T-helper 22 cell (primary cell): ENCODE measurements at places on chromosomes 5 and 9.

DNA sequence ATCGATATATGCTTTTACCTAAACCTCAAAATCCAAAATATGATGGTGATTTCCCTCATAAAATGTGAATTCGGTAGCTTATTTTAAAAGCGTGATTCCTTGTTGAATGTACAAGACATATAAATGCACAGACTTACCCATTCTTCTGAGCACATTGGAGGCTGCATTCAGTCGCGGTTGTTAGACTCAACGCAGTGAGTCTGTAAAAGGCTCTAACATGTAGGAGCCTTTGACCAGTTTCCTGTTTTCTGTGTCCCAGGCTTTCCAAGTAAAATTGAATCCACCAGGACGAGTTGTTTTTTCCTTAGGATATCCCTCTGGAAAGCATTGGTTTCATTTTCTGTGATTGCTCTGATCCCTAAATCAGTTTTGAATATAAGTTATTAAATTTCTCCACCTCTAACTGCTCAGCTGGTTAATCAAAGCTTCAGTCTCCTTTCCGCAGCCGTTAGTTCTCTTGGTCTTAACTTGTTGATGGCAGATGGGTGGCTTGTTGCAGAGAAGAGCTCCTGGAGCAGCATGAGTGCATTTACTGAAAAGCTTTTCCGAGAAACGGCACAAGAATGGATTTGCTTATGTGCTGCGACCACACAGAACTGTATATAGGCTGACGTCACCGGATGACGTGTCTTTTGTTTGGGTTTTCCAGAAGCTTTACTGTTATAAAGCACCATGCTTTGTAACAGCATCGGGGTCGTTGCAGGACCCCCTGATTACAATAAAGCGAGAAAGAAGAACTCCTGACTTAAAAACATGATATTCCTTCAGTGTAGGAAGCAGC lies at the start of gene LRRTM2:
TSS of gene LRRTM2 (minus strand) at position 565 of the 781 bp plus-strand sequence. CDS start at position 141, 424 bp downstream.
- DNase-seq, result no peak

DNA sequence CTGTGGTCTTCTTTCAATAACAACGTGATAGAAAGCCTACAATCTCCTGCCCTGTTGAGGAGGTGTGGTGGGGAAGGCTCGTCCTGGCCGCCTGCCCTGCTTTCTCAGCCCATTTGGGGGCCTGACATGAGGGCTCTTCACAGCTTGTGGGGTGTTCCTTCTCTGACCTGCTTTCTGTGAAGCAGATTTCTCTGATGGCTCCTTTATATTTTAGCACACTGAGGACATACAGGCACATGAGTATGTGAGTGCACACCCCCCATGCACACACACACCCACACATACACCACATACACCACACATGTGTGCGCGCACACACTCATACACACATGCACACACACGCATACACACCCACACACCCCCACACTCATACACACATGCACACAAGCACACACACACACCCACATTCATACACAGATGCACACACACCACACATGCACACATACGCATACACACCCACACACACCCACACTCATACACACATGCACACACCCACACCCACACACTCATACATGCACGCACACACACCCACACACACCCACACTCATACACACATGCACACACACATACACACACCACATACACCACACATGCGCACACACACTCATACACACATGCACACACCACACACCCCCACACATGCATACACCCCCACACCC lies 117.5 kb downstream of the COL5A1 start:
- DNase-seq, result no peak

GRCh38 chr9:107530679-107531078 lies 41.1 kb upstream of the KLF4 start:
- no peak for DNase-seq

DNA sequence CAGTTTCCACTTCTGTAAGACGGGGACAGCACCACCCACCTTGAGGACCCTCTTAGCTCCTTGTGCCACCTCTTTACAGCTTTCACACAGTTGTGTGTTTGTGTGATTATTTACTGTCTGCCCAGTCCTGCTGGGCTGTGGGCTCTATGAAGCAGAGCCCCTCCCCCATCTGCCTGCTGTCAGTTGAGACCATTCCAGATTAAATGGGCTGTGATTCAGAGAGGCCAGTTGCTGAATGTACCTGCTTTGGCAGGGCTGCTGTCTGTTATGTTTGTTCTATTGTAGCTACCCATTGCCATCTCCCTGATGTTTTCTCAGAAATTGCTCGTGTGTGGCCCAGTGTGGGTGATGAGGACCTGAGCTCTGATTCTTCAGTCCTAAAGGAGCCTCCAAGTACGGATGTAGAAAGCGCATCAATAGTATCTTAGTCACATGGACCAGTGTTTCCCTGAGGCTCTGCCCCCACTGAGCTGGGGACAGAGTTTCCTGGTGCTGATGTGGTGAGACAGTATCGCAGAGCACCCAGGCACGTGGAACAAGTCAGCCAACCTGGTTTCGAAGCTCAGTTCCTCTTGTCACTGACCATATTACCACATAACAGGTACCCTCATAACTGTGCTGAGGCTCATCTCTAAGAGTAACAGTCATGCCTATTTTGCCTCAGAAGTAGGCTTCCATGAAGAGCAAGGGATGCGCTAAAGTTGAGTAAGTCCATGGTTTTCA lies 3.7 kb downstream of the ANGPTL2 start:
- no peak for DNase-seq
